ENCODE measurements at places on chromosomes 1 and 21. TPM values are rescaled to one million over a fixed set of nuclear protein-coding genes. Genes with fewer than 3 reads are reported as not detected.

GRCh38 chr21:36156815-36157670 is at the start of gene DOP1B:
Gene DOP1B, plus strand, starts transcription at chr21:36156824. Its CDS starts 7,910 bp downstream, at chr21:36164734.
- peak; percentile 29 for DNase-seq

GRCh38 chr1:119294199-119294598 is 74.4 kb upstream of the HAO2 start:
- DNase-seq, result no peak

- DNase-seq, result no peak
These were observed 312.1 kb downstream of the BACH1 start for GRCh38 chr21:29610779-29611360.

The COL8A2 gene
- 0.58 TPM for total RNA-seq

- peak; percentile 10 for DNase-seq
These were observed 10.2 kb upstream of the TARBP1 start for GRCh38 chr1:234489007-234489697.

- no peak for DNase-seq
These were observed 13.8 kb upstream of the DISP1 start for GRCh38 chr1:222801067-222801466.

The ELAPOR1 gene
- total RNA-seq, result 0.80 TPM

- DNase-seq, result no peak
These were observed 96.1 kb downstream of the TRABD2B start for GRCh38 chr1:47901001-47901575.

- no peak for DNase-seq
These were observed 12.2 kb downstream of the C1orf74 start for GRCh38 chr1:209772126-209772525.
